Smooth muscle cell of the brain vasculature (primary cell): ENCODE measurements at places on chromosomes 12 and 14.

GRCh38 chr12:43882578-43883178, 46.8 kb downstream of the TMEM117 start:
- peak; percentile 32 for DNase-seq

- DNase-seq: no peak
These were observed 7.1 kb downstream of the NUAK1 start for GRCh38 chr12:106131676-106132075.

GRCh38 chr12:31899109-31899508, 60.1 kb upstream of the RESF1 start:
- DNase-seq: no peak

DNA sequence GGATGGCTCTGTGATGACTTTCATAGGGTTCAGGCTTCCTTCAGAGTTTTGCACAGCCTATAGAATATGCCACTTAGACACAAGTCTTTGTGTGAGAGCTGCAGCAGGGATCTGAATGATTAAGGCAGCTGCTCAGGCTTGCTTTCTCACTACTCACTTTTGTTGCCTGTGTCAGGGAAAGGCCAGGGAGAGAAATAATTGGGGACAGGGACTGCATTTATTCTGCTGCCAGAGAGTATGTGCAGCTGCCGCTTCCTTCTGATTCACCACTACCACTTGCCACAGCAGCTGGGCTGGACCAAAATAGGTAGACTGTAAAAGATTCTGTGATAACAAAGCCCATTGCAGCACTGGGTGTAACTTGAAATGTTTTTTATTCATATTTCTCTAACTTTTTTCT, 49.7 kb downstream of the TRMT5 start:
- no peak for DNase-seq

DNA sequence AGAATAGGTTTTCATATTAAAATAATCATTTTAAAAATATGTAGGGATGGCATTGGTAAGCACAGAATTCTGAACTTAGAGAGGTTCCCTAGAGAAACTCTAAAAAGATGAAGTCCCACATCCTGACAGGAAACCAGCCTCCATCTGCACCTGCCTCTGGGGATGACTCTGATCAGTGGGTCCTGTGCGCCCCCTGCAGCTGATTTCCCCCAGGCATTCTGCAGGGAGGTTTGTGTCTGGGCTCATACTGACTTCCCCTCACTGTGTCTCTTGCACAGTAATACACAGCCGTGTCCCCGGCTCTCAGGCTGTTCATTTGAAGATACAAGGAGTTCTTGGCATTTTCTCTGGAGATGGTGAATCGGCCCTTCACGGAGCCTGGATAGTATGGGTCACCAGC, 602.9 kb downstream of the TMEM121 start:
- no peak for DNase-seq

DNA sequence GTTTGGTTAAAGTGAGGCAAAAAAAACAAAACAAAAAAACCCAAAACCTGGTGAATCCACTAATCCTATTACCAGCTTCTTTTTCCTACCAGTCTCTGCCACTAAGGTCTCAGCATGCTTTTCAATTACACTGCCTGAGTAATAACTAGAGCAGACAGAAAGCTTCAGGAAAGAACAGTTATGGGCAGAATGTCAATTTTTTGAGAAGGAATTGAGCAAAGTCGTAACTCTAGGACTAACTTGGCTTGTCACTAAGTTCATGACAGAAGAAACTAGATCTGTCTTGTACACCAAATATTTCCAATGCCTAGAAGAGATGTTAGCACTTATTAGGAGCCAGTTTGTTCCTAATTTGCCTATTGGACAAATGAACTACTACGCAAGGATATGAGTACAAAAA, 148.8 kb upstream of the CNOT2 start:
- DNase-seq: no peak

DNA sequence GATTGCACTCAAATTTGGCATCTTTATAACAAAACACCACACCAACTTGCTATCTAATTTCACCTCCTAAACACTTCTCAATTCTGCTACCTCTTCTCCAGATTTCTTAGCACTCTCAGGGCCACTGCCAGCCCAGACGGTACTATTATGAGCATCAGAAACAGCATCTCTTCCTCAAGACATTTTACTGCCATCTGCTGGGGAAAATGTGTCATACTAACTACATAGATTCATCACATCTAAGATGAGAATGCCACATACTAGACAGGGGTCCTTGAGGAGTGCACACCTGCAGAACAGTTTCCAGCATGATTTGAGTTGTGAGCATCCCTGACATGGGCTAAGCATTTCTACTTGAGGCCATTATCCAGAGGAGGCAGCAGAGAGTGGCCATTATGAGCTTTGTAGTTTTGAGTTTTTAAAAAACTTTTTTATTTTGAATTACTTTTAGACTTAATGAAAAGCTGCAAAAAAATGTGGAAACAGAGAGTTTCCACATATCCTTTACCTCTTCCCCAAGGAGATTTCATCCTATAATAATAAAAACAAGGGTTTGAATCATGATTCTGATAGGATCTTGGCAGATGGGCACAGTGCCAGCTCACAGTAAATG, 15.1 kb upstream of the GRIP1 start:
- peak; percentile 57 for DNase-seq

- no peak for DNase-seq
These were observed 206.4 kb downstream of the PIK3C2G start for GRCh38 chr12:18467620-18468245.

DNA sequence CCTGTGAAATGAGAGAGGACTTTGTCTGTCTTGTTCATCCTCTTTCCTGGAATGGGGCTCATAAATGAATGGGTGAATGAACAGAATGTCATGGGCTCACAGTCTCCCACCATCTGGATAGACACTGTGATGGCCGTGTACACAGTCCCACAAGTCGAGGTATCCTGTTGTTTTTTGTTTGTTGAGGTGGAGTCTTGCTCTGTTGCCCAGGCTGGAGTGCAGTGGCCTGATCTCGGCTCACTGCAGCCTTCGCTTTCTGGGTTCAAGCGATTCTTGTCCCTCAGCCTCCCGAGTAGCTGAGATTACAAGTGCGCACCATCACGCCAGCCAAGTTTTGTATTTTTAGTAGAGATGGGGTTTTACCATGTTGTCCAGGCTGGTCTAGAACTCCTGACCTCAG, 16.1 kb upstream of the PLA2G1B start:
- DNase-seq: no peak

DNA sequence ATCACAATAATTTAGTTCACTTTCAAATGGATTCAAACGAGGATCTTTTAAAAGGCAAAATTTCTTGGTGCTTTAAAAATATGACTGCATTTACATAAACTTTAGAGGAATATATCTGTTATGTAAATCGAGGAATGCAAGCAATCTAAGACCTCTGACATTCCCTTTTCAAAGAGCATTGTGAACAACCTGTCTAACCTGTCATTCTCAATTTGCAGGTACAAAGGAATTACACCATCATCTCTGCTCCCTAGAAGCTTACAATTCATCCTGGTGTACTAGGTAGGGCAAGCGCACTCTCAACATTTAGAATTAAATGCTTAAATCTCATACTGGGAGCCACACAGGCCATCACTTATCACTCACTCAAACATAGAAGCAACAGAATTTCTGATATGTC, 35.6 kb downstream of the BMP4 start:
- no peak for DNase-seq

- peak; percentile 15 for DNase-seq
These were observed 16.7 kb downstream of the OR9K2 start for GRCh38 chr12:55142669-55143565.

GRCh38 chr12:19065223-19065622, 64.3 kb upstream of the PLEKHA5 start:
- no peak for DNase-seq
